MM.1S (cell line): ENCODE measurements at places on chromosomes 16 and 17.

DNA sequence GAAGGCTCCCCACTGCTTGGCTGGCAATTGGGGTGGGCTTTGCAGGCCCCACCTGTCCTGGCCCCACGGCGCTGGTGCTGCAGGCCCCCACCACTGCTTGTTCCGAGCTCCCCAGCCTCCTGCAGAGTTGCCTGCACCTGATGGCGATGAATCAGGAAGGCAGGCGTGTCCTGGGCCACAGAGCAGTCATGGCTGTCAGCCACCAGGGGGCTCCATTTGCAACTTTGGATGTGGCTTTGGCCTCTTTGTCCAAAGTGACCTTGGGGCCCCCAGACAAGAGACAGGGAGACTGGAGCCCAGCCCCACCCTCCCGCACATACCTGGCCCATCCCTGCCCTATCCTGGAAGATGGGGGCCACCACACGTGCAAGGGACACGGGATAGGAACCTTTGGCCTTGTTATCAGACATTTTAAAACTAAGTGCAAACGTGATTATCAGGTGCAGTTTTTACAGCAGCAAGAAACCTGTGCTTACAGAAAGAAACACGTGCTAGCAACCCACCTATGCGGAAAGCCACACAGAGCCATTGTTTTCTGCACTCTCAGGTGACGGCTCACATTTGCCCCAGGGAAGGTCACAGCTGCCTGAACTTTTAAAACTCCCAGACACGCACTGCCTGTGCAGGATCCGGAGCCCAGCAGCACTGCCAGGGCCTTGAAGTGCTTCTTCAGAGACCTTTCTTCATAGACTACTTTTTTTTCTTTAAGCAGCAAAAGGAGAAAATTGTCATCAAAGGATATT lies at the start of gene DNASE1:
DNASE1 (plus strand) TSS at position 443 of the 743 bp plus-strand sequence. CDS start 683 bp downstream, outside the sequence.
- H3K4me3 ChIP-seq, result no peak within 1 kb of the TSS
- no peaks in the 10 kb centered on the region for H3K27me3 ChIP-seq
- no peaks in the 10 kb centered on the region for H3K4me1 ChIP-seq

DNA sequence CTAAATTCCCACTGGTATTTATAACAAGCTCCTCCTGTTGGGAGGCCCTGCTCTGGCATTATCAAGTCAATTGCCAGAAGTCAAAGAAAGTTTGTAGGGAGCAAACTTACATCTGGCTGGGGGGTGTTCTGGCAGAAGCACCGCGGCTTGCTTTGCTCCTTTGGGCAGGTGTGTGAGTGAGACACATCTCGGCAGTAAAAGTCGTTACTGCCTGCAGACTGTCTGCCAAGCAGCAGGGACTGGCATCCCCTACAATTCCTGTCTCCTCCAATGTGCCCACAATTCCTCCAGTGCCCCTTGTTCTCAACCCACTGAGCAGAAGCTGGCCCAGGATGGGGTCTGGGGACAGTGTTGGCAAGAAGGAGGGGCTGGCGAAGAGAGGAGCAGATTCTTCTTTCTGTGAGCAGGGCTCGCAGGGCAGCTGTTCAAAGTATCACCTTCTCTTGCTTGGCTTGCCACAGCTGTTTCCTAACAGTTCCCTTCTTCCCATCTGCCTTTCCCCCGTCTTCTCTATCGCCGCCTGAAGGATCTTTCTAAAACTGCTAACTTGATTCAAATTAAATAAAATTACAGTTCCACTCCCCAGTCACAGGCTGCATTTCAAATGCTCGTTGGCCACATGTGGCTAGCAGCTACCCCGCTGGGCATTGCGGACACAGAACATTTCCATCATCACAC lies 30.2 kb downstream of the SPACA3 start:
- H3K4me1 ChIP-seq, result no peaks in the 10 kb centered on the region
- no peak for DNase-seq
- H3K36me3 ChIP-seq, result no peaks in the 10 kb centered on the region

GRCh38 chr17:65662196-65662595 lies 100.7 kb upstream of the AXIN2 start:
- H3K4me1 ChIP-seq, result no peaks in the 10 kb centered on the region
- no peak overlapping the region for H3K4me3 ChIP-seq
- no peak overlapping the region for H3K27ac ChIP-seq
- H3K27me3 ChIP-seq, result no peaks in the 10 kb centered on the region

GRCh38 chr17:20779521-20779920 lies 200.0 kb downstream of the CDRT15L2 start:
- H3K4me1 ChIP-seq, result peaks cover 23% of the 10 kb centered on the region
- H3K27me3 ChIP-seq, result no peaks in the 10 kb centered on the region
- H3K27ac ChIP-seq, result no peak overlapping the region
- no peak for DNase-seq

GRCh38 chr17:38798614-38799500 lies 499 bp downstream of the PIP4K2B start:
- no peaks in the 10 kb centered on the region for H3K27me3 ChIP-seq
- peak; percentile 36 for DNase-seq
- peaks cover 20% of the 10 kb centered on the region; the same call in 1 of the 2 replicates for H3K4me1 ChIP-seq

GRCh38 chr16:50368410-50369132 lies at the start of gene BRD7:
Gene BRD7, minus strand, starts transcription at chr16:50368988. Its CDS starts 214 bp downstream, at chr16:50368774.
- H3K27ac ChIP-seq, result no peak within 1 kb of the TSS
- peaks cover 10% of the 10 kb centered on the region; the same call in 1 of the 2 replicates for H3K4me1 ChIP-seq
- no peaks in the 10 kb centered on the region for H3K27me3 ChIP-seq
- DNase-seq, result peak; percentile 63

DNA sequence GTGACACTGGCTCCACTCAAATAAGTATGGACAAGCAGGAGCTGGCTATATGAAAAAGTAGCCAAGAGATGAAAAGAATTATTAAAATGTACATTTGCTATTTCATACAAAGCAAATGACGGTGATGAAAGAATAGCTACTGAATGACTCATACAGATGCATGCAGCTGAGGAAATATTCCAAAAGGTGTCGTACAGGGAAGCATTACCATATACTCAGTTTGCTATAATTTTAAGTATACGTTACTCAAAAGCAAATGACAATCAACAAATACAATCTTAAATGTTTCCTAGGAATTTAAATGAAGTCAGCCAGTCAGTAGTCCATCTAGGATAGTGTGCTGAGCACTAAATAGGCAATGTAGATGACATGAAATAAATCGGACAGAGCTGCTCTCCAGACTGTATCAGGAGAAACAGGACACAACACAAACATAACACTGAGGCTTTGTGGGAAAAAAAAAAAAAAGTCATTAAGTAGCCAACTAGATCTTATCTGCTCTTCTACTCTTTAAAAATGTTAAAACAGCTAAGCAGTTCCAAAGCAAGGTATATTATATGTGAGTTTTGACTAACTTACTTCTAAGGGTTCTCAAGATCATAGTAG lies 65.0 kb downstream of the NCOR1 start:
- DNase-seq, result no peak
- H3K27ac ChIP-seq, result no peak overlapping the region
- no peak overlapping the region for H3K4me3 ChIP-seq
- H3K36me3 ChIP-seq, result no peaks in the 10 kb centered on the region; the same call in 1 of the 2 replicates

GRCh38 chr17:21676281-21677111 lies 15.8 kb upstream of the KCNJ18 start:
- peaks cover 7% of the 10 kb centered on the region; the same call in 1 of the 2 replicates for H3K27me3 ChIP-seq
- no peak for DNase-seq
- no peaks in the 10 kb centered on the region for H3K4me1 ChIP-seq

GRCh38 chr17:68776451-68776850 lies 175.3 kb upstream of the FAM20A start:
- H3K4me1 ChIP-seq, result peaks cover 17% of the 10 kb centered on the region
- no peak for DNase-seq
- H3K27ac ChIP-seq, result no peak overlapping the region
- no peaks in the 10 kb centered on the region for H3K36me3 ChIP-seq
- H3K27me3 ChIP-seq, result peaks cover 31% of the 10 kb centered on the region
- H3K4me3 ChIP-seq, result no peak overlapping the region

GRCh38 chr17:11853321-11854151 lies 143.7 kb downstream of the ZNF18 start:
- no peaks in the 10 kb centered on the region for H3K36me3 ChIP-seq
- H3K4me1 ChIP-seq, result no peaks in the 10 kb centered on the region
- DNase-seq, result no peak
- H3K4me3 ChIP-seq, result no peak overlapping the region

DNA sequence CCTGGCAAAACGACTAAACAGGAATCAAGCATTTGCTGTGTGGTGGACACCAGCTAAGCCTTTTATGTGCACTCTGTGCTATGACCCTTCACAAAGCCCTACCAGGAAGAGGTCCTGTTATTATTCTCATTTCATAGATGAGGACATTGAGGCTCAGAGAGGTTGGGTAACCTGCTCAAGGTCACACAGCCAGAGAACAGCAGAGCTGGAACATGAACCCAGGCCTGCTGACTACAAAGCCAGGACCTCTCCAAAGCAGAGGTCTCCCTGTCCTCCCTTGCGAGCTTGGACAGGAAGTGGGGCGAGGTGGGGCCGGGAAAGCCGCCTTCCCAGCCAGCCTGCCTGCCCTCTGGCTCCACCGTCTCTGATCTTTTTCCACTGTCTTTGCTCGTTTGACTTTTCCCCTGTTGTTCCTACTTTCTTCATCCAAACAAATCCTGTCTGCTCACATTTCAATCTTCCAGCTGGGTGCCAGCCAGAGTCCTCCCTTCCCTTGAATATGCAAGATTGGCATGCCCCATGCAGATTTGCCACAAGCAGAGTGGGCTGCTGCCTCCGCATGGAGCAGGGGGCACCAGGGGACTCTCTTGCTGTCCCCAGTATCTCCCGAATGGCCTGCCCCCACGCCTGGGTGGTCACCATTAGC lies 23.7 kb upstream of the RPTOR start:
- no peaks in the 10 kb centered on the region for H3K4me1 ChIP-seq
- no peak overlapping the region for H3K4me3 ChIP-seq
- H3K36me3 ChIP-seq, result no peaks in the 10 kb centered on the region
- DNase-seq, result no peak

DNA sequence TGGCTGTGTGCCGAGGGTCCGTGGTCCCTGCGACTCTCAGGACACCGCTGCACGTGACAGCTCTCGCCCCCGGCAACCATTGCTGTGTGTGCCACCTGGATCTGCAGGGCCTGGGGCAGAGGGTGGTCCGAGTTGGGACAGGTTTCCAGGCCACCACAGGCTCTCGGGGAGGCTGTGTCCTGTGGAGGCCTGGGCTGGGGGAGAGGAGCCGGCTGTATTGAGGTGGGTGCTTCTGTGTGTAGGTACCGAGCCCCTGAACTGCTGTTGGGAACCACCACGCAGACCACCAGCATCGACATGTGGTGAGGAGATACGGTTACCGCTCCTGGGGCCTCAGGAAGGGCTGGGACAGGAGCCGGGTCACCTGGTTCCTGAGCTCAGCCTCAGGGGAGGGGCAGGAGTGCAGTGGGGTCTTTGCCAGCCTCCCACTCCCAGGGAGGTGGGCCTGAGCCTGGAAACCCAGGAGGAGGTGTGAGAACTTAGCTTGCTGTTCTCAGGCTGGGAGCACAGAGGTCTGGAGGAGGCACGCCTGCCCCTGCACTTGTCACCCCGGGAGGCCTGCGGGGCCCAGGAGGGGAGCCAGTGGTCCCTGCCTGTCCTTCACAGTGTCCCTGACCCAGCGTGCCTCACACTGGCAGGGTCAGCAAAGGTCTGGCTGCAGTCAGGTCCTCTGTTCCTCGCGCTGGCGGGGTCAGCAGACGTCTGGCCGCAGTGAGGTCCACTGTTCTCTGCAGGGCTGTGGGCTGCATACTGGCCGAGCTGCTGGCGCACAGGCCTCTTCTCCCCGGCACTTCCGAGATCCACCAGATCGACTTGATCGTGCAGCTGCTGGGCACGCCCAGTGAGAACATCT lies 7.3 kb downstream of the SPATA2L start:
- no peak overlapping the region for H3K4me3 ChIP-seq
- DNase-seq, result no peak
- no peak overlapping the region for H3K27ac ChIP-seq
- H3K4me1 ChIP-seq, result no peaks in the 10 kb centered on the region
- no peaks in the 10 kb centered on the region for H3K36me3 ChIP-seq

GRCh38 chr17:7322520-7323194 lies 6.5 kb downstream of the NEURL4 start:
- DNase-seq, result no peak
- no peaks in the 10 kb centered on the region for H3K36me3 ChIP-seq
- H3K4me3 ChIP-seq, result no peak overlapping the region

- H3K4me1 ChIP-seq, result peaks cover 24% of the 10 kb centered on the region
- no peaks in the 10 kb centered on the region for H3K27me3 ChIP-seq
- no peaks in the 10 kb centered on the region for H3K36me3 ChIP-seq
These were observed 54.3 kb downstream of the KPNA2 start for GRCh38 chr17:68089881-68090280.

GRCh38 chr16:82092711-82093110 lies 57.7 kb downstream of the HSD17B2 start:
- H3K4me1 ChIP-seq, result no peaks in the 10 kb centered on the region
- no peak for DNase-seq
- no peak overlapping the region for H3K4me3 ChIP-seq
- H3K27me3 ChIP-seq, result no peaks in the 10 kb centered on the region

GRCh38 chr16:5482256-5482655 lies 384.7 kb upstream of the EEF2KMT start:
- no peaks in the 10 kb centered on the region for H3K36me3 ChIP-seq
- H3K27me3 ChIP-seq, result 0 out of 2 replicates have a peak, but pooled peaks cover 5% of the 10 kb centered on the region
- no peak for DNase-seq
- H3K4me3 ChIP-seq, result no peak overlapping the region

DNA sequence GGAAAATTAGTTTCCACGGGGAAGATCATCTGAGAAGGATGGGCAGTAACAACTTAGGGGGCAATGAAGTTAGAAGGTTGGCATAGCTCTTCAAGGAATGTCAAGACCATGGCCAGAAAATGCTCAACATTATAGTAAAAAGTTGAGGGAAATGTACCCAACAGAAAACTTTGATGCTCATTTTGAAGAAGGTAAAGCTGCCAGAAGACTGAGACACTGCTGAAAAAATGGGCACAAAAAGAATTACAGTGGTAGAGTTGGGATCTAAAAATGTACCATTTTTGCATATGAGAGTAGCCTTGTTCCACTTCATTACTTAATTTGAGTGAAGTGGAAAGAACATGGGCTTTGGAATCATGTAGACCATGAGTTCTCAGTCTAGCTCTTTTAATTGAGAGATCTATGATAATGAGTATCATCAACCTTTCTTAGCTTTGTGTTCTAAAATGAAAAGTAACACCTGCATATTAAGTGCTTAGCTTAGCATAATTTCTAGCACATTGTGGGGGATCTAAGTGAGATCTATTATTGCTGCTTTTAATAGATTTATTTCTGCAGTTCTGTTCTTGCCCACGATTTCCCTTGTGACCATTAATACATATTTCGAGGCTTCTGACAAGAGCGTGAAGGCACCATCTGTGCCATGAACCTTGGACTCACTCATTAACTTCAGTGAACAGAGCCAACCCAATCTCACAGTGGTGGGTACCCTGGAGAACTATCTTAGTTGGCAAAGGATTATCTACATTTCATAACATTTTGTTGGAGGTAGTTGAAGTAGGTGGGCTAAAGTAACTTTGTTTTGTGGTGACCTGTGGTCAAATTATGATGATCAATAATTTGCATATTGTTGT lies 3.0 kb downstream of the NACA2 start:
- no peak overlapping the region for H3K4me3 ChIP-seq
- no peak for DNase-seq
- peaks cover 3% of the 10 kb centered on the region; the same call in 1 of the 2 replicates for H3K4me1 ChIP-seq
- no peaks in the 10 kb centered on the region for H3K27me3 ChIP-seq

- DNase-seq, result no peak
- no peaks in the 10 kb centered on the region for H3K36me3 ChIP-seq
- H3K4me1 ChIP-seq, result peaks cover 10% of the 10 kb centered on the region
- no peak overlapping the region for H3K4me3 ChIP-seq
- H3K27me3 ChIP-seq, result no peaks in the 10 kb centered on the region
These were observed 80.5 kb downstream of the TEX14 start for GRCh38 chr17:58611331-58611730.
